ENCODE measurements at places on chromosomes 16 and 17.

DNA sequence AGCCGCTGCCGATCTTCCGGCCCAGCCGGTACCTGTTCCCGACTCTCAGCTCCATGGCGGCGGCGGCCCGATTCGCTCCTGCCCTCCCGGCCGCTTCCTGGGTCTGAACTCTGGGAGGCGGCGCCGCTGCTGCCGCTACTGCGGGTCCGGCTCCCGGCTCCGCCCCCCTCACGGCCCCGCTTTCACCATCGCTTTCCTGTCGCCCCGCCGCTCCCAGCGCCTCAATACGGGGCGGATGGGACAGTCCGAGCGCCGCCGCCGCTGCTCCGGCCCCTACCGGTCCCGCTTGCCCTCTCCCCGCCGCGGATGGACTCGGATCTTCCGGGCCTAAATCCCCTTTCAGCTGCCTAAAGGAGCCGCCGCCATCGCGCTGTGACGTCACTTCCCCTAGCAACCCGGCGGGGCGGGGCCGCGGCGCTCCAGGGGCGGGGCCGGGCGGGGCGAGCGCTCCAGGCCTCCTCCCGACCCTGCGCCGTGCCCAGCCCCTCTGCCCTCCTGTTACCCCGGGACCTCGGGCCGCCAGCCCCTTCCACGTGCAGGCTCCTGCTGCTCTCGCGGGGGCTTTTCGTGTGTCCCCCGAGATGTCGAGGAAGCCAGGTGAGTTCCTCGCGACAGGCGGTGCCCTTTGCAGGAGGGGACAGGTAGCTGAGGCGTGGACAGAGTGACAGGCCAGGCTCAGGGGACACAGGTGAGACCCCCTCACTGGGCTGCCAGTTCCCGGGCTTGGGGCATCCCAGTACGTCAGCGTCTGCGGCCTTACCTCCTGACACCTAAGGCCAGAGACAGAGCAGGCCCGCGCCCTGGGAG lies at the start of gene CSNK1D:
Gene CSNK1D, minus strand, starts transcription at position 374 of the 807 bp plus-strand sequence. Its CDS starts 319 bp downstream, at position 55.
- peak; percentile 95 for DNase-seq

DNA sequence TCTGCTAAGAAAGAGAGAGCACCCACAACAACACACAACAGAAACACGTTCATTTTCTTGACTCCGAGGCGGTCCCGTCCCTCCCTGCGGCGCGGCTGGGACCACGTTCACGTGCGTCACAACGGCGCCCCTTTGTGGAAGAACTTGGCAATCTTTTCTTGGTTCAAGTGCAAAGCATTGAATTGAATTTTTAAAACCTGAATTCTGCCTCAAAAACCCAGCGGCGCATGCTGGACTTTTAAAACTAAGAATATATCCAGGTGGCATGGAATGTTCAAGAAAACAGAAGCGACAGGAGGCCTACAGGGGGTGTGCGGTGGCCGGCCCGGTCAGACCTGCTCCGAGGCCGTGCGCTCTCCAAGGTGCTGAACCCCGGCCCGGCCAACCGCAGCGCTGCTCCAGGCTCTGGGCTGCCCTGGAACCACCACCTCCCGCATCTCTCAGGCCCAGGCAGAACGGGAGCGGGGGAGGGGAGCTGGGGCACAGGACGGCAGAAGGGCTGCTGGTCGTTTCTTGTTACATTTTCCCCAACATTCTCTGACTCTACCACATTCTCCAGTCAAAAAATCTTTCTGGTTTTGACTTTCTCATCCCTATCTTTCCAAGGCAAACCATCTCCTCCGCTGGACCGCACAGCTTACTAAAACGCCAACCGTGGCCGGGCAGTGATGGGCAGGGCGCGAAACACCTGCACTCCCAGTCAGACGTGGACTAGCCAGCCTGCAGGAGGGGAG lies 3.4 kb upstream of the HEXD start:
- peak; percentile 81 for DNase-seq

DNA sequence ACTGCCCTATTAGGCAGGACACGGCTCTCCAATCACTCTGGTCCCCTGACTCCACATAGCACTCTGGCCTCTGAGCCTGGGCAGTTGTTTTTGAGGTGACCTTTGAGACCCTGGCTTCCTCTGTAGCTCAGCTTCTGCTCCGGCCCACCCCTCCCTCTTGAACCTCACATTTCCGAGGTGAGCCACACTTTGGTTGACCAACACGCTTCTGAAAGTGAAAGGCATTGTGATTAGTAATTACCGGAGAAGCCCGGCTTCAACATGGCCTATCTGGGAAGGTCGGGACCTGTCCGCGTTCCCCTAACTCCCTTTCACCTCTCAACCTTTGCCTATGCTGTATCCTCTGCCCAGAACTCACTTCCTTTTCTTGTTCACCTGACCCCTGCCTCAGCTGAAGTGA lies 10.3 kb upstream of the ITGAX start:
- no peak for DNase-seq

DNA sequence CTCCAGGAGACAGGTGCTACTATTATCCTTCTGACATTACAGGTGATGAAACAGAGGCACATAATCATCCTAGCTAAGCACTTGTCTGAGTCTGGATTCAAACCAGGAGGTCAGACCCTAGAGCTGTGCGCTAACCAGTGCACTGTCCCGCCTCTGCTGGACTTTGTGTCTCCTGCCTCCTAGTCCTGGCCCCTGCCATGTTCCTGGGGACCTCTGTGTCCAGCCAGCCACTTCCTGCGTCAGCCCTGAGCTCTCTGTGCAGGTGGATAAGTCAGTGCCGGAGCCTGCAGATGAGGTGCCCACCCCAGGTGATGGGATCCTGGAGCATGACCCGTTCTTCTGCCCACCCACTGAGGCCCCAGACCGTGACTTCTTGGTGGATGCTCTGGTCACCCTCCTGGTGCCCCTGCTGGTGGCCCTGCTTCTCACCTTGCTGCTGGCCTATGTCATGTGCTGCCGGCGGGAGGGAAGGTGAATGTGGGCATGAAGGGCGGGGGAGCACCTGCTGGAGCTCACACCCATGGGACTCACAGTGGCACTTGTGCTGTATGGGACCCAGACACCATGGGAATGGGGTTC lies 4.2 kb downstream of the SGCA start:
- no peak for DNase-seq

DNA sequence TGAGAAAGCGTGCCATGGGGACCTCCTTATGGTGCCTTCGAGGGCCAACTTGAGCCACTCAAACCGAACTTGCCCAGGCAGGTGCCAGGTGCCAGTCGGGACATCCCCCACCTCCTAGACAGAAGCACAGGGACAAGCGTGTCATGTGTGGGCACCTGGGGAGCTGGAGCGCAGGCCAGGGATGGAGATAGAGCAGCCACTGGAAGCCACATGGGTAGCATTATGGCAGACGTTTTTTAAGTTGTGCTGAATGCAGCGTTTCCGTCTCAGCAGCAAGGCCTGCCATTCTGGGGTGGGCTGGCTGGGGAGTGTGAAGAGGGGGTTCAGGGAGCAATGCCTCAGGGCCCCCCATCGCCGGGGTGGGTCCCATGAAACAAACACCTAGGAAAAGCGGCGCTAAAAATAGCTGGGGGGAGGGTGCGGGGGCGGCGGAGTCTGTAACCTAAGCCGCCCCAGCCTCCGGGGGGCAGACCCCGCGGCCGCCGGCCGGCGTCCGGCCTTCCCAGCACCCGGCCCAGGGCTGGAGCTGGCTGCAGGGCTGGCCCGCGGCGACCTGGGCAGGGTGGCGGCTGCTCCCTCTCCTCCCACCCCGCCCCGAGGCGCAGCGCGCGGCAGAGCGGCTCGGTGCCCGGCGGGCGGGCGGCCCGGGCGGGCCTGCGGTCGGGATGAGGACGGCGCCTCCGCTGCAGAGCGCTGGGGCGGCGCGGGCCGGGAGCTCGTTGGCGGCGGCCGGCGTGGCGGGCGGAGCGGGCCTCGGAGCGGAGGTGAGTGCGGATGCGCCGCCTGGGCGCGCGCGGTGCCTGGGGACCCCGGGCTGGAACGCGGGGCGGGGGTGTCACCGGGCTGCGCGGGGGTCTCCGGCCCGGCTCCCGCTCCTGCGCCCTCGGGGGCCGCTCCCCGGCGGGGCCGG lies at the start of gene ZNF469:
Gene ZNF469, plus strand, starts transcription at position 469 of the 910 bp plus-strand sequence. CDS start 44,512 bp downstream, outside the sequence.
- DNase-seq: peak; percentile 22

DNA sequence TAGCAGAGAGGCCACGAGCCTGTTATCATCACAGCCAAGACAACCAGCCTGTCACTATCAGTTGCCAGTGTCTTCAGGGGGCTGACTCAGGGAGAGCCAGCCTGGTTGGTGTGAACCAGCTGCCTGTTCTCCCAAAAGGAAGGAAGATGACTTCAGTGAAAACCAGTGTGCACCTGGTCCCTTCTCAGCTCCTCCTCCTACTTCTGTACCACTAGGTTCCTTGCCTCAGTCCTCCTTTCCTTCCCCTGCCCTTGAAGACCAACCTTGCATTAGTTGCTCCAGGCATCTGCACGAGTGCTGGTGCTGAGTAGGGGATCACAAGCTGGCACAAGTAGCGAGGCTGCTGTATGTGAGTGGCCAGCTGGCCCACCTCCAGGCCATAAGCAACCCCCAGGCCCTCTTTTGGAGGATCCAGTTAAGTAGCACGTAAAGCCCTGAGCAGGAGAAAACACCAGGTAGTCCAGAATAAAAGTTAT lies 8.5 kb downstream of the TUBG1 start:
- no peak for DNase-seq

DNA sequence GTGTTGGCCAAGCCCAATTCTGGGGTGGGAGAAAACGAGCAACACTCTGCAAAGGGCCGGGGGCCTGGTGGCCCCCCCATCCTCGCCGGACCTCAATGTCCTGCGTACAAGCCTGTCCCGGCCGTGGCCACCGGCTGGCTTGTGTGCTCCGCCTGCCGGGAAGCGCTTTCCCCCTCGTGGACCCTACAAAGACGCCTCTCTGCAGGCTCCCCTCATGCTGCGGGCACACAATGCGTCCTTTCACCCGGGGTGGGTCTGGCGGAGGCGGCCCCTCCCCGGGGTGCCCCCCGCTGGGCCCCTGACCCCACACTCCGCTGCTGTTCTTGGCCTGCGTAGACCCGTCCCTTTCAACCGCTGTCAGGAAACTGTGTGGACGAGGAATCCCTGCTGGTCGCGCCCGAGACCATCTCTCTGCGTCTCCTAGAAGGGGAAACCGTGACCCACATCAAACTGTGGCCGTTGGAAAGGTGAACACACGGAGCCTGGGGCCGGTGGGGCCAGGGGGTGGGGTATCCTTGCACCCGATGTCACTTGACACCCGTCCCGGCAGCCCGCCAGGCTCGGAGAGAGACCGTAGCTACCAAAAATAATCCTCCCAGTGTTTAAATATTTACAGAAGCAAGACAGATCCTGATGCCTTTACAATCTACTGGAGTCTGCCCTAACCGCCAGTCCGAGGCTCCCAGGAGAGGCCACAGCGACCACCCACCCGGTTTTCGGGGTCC lies 43.6 kb downstream of the TBC1D16 start:
- DNase-seq: no peak

DNA sequence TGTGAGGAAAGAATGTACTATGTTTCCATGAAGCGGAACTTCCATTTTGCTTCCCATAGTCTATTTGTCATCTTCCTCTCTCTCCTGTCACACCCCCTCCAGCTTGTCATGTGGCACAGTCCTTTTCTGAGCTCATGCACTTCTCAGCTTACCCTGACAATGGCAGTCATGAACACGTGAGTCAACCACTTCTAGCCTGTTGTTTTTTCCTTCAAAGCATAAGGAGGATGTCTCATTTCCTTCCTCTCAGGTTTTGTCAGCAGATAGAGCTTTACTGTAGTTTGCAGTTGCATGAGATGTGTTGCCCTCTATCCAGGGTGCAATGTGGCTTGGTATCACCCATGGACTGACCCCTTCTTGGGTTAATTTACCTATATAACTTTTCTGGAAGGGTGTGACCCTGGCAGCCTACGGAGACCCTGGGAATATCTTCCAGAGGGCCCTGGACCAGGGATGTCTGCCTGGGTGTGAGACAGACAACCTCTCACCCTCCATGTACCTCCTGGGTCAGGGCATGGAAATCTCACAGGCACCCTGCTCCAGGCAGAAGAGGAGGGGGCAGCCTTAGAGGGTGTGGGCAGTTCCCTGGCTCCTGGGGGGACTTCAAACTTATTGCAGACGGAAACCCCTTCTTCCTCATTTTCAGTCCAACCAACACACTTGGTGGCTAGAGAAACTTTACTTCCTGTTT lies 4.0 kb upstream of the ZNF267 start:
- DNase-seq: peak; percentile 59

DNA sequence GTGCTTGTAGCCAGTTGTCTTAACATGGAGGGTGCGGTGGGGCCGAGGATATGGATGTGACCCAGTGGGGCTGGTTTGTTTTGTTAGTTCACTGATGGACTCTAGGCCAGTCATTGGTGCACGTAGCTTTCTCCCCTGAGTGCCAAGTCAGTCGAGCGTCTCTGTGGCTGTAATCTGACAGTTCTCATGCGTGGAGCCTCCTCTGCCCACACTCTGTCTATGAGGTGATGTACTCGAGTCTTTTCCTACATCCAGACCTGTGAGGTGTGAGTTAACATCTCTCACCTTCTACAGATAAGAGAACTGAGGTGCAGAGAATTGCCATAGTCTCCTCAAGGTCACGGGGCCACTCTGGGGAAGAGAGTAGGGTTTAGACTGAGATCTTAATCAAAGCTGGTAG lies 90.2 kb downstream of the MARCHF10 start:
- no peak for DNase-seq

- no peak for DNase-seq
Observed at GRCh38 chr16:28303132-28303531, 10.8 kb downstream of the SBK1 start.

GRCh38 chr17:49681106-49681979 lies 3.4 kb upstream of the SPOP start:
- no peak for DNase-seq
